ENCODE measurements at places on chromosomes 3 and 15.
A peak's percentile ranks its signal among the peaks of the same experiment; 100 is the strongest.

GRCh38 chr3:15319575-15319974 lies 12.8 kb downstream of the SH3BP5 start:
- no peak for DNase-seq

DNA sequence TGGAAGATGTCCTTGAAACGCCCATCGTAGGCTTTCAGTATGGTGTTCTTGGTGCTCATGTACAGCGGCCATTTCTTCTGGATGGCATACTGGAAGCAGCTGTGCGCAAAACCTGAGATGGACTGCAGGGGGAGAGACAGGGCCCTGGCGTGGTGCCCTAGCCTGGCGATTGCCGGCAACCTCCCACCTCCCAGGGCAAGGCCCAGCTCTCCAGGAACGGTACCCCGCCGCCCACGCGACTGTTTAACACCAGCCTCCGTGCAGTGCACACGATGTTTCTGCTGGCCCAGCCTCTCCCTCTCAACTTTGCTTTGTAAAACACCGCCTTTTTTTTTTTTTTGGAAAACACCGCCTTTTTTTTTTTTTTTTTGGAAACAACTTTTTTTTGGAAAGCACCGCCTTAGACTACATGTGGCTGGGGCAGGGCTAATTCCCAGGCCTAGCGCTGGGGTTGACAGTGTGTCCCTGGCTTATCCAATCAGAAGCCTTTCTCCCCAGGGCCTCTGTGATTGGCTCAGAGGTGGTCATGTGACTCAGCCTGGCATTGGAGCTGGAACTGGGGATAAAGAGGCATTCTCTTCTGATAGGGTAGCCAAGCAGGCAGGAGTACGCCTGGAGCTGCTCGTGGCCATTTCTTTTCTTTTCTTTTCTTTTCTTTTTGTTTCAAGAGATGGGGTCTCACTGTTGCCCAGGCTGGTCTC lies 14.7 kb downstream of the IDH2 start:
- DNase-seq, result no peak

GRCh38 chr3:160851629-160852210 lies 95.7 kb downstream of the PPM1L start:
- DNase-seq, result no peak

DNA sequence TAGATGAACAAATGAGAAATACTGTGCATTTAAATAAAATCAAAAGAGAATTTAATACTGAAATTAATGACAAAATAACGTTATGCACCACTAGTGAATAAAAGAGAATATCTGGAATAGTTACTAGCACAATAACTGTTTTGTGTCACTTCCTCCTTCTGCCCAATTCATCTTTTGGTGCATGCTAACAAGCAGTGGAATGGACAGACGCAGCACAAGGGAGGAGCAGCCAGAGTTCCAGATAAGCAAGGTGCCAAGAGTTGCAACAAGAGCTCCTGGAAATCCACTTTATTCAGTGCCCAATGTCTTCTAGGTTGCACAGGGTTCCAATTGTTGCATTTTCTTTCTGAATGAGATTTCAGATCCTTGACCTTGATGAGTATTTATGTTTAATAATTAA lies 66.5 kb upstream of the PLXND1 start:
- DNase-seq, result no peak

- DNase-seq, result no peak
Observed at GRCh38 chr15:40764629-40765103, 798 bp downstream of the GCHFR start.

DNA sequence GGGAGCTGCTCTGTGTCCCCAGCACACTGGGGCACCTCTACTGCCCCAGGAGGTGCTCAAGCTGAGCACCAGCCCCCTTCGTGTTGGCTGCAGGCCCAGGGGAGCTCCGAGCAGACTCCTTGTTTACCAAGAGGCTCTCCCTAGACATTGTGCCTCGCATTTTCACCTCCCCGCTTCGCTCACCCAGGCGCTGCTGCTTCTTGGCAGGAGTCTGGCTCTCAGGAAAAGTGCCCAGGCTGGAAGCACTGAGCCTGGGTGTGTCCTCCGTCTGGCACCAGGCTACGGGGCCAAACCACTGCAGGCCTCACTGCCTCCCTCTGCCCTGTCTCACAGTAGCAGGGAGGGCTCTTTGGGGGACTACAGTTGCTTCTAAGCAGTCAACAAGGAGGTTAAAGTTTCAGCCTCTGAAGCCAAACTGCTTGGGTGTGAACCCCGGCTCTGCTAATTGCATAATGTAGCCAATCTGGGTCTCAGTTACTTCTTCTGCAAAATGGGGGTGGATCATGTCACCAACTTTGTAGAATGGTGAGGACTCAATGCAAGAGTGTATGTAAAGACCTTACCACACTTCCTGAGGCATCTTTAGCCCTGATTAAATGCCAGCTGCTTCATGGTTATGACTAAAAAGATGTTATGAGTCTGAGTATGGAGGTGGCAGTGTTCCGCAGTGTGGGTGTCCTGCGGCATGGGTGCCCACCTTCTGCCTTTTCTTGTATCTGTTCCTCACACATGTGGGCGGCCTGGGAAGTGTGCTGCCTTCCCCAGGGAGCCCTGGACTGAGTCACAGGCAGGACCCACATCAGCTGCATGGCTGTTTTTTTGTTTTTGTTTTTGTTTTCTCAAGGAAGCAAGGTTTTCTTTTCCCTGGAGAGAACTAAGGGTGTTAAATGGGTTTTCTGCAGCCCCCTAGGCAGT lies 88.9 kb downstream of the CLSTN2 start:
- DNase-seq, result peak; percentile 26

DNA sequence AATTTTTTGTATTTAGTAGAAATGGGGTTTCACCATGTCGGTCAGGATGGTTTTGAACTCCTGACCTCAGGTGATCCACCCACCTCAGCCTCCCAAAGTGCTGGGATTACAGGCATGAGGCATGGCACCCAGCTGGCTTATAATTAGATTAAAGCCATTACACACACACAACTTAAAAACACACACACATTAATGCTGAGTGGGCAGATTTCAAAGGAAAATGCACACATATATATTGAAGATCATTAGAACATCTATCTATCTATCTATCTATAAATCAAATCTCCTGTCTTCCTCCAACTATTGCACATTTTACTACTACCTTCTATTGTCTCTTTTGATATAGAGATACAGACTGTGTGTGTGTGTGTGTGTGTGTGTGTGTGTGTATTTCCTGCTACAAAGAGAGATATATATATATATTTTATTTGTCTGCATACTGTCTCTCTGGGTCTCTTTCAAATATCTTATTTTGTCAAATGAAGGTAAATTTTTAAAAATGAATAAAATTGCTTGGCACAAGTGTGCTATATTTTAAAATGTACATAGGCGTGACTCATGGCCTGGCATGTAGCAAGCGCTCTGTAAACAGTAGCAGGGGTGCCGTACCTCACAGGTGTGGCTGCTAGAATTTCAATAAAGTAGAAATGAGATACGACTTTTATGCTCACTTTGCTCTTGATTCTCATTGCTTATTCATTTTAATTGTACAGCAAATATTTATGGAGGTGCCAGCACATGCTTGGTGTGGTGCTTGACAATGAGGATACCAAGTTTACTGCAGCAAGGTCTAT lies 655.8 kb downstream of the AGBL1 start:
- no peak for DNase-seq

- DNase-seq, result no peak
Observed at GRCh38 chr3:130392266-130392665, 46.8 kb downstream of the COL6A5 start.

- peak; percentile 68 for DNase-seq
Observed at GRCh38 chr3:122560680-122561079, 3.4 kb downstream of the PARP9 start.

DNA sequence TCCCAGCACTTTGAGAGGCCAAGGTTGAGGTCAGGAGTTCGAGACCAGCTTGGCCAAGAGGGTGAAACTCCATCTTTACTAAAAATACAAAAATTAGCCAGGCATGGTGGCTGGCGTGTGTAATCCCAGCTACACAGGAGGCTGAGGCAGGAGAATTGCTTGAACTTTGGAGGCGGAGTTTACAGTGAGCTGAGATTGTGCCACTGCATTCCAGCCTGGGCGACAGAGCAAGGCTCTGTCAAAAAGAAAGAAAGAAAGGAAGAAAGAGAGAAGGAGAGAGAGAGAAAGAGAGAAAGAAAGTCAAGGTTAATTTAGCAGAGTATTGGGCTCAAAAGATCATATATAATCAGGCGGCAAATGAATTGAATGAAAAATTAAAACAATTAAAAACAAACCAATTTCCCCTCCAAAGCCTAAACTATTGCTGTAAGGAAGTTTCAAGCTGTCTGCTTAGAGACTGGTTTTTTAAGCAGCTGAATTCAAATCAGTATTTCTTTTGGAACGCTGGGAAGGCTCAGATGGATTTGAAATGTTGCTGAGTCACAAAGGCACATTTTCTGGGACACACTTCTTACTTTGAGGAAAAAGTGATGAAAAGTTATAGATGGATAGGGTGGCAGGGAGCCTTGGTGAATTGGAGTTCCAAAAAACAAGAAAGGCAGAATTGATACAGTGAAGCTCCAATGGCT lies 81.3 kb upstream of the BHLHE40 start:
- no peak for DNase-seq

DNA sequence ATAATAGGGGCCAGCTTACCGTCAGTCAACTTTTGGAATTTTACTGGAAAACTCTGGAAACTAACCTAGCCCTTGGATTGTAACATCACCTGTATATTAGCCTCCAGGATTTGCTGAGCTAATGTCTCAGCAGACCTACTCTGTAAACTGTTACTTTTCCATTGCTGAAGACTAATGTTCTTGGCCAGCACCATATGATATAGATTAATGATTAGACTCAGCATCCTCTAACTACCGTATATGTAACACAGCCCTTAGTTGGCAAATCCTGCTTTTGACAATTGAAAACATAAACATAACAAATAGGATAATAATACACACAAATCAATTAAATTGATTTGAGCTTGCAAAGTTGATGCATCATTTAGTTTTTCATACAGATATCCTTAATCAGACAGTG lies 26.6 kb upstream of the GBE1 start:
- DNase-seq, result no peak

DNA sequence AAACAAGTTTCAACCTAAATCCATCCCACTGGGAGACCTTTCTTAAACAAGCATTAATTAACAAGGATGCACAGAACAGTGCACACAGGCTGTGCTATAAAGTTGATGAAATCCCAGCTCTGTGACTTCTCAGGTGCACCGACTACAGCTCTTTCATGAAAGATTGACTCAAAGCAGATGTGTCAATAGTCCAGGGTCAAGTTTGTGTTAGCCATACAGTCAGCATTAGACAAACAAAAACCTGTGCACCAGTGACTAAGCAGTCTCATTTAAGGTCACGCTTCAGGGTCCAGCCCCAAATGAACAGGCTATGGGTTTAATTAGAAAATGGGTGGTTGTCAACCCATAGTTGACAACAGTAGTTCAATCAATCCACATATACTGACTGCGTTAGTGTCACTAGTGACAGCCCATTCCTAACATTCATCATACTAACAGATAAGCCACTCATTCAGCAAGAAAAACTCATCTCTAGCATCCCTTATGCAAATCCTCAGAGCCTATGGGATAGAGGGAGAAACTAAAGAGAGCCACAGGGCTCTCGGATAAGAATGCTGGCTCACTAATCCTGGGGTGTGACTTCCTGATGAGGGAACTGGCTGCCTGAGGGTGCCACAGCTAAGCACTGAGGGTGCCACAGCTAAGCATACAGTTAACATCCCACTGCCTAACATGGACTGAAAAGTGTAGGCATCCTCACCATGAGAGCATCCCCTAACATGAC lies 84.1 kb downstream of the WNT5A start:
- no peak for DNase-seq

- DNase-seq, result no peak
Observed at GRCh38 chr3:13347390-13347950, 72.7 kb downstream of the NUP210 start.

- DNase-seq, result no peak
Observed at GRCh38 chr15:56811586-56811985, 78.3 kb upstream of the ZNF280D start.

- no peak for DNase-seq
Observed at GRCh38 chr3:125309476-125309875, 65.6 kb downstream of the ZNF148 start.

DNA sequence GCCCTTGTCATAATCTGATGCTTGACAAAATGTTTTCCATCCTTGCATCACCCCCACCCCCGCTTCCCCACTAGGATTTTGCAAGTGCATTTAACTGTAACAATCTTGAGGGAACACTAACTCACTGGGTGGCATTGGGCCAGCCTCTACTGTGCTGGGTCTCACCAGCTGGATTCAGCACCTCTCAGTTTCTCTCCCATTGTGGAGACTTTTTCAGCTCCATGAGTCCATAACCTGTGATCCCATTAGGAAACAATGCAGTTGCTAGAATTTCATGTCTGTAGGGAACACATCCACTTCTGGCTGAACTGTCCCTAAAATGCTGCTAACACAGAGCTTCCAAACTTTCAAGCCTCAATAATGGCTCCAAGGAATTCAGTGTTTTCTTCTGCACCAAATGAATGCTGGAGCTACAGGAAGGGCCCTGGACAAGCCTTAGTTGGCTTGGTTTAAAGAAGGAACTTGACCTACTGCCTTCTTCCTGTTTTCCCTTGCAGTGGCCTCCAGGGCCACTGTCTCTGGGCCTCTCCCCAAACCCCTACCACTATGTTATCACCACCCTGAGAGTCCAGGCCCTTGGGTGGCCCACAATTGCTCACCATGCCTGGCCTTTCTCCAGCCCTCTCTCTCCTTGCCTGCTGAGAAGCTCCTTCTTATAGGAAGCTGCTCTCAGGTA lies 15.6 kb downstream of the CYP19A1 start:
- no peak for DNase-seq

GRCh38 chr3:62667714-62668113 lies 207.5 kb downstream of the CADPS start:
- DNase-seq, result no peak

DNA sequence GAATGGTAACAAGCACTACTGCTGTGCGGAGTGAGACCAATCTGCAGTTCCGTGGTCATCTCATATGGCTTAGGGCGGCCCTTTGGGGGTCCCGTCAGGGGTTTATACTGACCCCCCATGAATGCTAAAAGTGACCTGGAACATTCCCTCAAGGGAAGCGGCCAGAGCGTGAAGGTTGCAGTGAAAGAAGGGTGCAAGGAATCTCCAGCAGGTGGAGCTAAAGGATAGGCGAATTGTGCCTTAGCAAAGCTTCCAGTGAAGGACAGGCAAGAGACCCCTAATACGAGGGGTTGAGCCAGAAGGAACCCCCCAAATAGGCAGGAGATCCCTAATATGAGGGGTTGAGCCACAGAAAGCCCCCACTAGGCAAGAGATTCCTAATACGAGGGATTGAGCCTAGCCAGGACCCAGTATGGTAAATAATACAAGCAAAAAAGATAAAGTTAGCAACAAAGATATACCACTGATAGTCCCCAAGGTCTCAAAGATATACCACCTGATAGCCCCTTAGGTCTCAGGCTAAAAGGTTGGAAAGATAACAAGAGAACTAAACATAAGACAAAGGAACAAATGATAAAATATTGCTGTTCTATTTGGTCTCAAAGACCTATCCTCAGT lies 32.8 kb downstream of the ZNF589 start:
- peak; percentile 22 for DNase-seq

GRCh38 chr3:123129532-123129931 lies 62.7 kb downstream of the PDIA5 start:
- no peak for DNase-seq
